Activated CD4-positive, alpha-beta T cell treated with anti-CD3 and anti-CD28 coated beads for 4 hours (primary cell): ENCODE measurements at places on chromosomes 2 and 18.

GRCh38 chr2:113877711-113878598 is 11.9 kb upstream of the ACTR3 start:
- DNase-seq, result no peak

DNA sequence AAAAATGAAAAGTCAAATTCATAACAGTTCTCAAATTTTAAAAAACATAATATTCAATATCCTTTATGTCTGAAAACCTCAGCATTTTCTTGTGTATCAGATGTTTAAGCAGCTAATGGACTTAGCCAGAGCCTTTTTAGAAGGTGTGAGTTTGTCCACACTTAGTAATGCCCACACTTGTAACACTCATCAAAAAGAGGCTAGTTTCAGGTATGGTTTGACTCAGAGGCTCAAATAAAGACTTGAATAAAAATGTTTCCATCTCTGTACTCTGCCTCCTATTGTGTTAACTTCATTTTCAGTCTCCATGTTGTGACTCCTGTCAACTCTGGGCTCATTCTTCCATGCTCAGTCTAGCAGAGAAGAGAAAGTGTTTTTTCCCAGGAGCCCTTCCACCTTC is 311.6 kb downstream of the IRS1 start:
- no peak for DNase-seq

DNA sequence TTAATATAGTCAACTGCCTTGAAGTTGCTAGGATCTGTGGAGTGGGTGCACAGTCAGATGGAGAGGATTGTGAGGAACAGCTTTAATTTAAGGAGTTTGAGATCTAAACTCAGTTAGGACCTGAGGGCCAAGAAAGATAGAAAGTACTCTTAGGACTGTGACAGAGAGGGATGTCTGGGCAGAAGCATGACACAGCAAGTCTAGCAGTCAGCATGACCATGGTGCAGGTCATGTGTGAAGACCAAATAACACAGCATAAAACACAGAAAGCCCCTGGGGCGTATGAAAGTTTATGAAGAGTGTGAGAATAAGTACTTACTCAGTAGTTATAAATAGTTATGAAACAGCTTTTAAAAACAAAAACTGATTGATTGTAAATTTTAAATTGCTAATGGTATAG is 107.2 kb downstream of the GALNT1 start:
- no peak for DNase-seq

GRCh38 chr18:50518787-50519546 is 40.9 kb upstream of the MAPK4 start:
- no peak for DNase-seq

DNA sequence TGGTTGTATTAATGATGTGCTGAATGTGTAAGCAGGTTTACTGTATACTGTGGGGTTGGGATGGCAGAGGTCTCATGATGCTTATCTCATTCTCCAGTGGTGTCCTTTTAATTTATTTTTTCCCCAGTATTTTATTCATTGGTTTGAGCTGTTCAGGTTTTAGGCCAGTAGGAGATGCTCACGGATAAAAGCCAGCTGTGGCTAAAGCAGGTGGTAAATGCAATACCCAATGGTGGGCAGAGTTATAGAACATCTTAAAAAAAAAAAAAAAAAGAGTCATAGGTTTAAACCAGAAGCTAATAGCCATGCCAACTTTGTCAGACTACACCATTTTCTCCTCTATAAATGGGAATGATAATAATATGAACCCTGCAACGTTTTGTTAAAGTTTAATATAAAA is 57.8 kb upstream of the NEUROD1 start:
- no peak for DNase-seq

DNA sequence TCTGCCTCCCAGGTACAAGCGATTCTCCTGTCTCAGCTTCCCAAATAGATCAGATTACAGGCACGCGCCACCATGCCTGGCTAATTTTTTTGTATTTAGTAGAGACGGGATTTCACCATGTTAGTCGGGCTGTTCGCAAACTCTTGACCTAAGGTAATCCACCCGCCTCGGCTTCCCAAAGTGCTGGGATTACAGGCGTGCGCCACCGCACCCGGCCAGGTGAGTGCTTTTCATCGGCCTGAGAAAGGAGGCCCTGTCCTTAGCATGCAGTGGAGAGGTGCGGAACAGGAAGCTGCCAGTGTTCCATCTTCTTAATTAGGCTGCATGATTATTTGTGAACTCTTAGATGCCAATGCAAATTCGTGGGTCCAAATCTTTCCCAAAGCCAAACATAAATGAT is 125.7 kb upstream of the THSD7B start:
- DNase-seq, result no peak

DNA sequence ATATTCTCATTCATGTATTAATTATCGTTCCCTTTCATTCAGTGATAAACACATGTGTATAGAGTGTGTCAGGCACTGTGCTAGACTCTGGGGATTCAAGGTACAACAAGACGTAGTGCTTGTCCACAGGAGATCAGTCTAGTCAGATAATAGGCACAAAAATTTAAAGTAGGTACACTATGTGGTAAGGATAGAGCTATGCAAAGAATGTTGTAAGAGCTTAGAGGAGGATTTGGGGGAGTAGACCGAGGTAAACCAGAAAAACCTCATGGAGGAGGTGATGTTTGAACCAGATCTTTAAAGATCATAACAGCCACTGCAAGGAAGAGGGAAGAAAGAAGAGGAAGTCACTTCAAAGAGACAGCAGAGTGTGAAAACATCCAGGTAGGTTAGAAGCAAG is 256.9 kb upstream of the DDX18 start:
- DNase-seq, result no peak

DNA sequence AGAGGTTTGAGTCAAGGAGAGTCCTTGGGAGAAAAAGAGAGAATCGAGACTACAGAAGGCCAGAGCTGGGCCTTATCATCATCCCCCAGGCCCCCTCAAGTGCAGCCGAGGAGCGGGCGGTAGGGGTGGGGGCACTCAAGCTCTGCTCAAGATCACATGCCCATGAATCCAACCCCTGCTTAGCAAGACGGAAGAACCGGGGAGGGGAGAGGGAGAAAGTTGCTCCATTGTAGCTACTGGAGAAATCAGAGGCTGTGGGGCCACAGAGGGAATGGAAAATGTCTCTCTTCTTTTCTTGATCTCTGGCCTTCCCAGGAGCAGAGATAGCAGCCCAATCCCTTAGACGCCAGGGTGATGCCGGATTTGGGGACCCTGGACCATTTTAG is 14.6 kb downstream of the SLC4A3 start:
- DNase-seq, result no peak

DNA sequence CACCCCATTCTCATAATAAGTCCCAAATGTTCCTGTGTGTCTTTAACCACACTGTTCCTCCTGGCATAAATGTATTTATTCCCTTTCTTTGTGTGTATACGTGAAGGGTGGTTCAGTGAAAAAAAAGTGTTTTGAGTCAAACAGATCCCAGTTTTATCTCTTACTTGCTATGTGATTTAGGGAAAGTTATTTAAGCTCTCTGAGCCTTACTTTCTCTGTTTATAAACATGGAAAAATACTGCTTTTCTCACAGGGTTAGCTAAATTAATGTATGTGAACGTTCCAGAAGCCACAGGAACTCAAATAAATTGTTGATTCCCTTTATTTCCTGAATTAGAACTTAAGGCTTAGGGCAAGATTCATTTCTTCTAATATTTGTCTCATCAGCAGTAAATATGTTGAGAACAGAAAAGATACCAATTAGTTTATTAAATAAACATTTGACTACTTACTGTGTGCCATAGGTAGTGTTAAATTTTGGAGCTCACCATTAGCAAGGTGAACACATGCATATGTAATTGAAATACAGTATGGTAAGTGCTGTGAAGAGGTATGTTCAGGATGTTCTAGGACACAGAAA is 33.2 kb downstream of the RALBP1 start:
- no peak for DNase-seq

DNA sequence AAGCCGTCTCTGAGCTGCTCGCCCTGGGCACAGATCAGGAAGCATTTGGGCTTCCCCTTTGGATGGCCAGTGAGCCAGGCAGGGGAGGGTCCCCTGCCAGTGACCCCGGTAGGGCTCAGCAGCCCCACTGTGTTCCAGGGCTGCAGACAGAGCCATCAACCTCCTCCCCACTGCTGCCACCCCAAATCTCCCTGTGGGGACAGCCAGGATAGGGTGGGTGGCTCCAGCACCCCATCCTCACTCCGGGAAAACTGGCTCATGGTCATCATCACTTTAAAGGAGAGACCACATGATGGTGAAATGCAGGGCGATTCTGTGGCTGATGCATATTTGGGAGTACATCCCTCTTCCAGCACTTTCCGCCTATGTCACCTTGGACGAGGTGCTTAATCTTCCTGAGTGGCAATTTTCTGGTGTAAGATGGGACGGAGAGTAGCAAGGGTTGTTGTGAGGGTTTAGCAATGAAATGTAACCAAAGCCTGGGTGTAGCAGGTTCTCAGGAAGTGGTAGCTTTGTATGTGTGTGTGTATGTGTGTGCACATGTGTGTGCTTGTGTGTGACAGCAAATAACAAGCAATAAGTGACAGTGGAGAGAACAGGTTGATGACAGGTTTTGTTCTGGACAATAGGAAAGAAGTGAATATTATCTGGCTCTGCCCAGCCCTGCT is 61.8 kb downstream of the ACAA2 start:
- DNase-seq, result no peak

DNA sequence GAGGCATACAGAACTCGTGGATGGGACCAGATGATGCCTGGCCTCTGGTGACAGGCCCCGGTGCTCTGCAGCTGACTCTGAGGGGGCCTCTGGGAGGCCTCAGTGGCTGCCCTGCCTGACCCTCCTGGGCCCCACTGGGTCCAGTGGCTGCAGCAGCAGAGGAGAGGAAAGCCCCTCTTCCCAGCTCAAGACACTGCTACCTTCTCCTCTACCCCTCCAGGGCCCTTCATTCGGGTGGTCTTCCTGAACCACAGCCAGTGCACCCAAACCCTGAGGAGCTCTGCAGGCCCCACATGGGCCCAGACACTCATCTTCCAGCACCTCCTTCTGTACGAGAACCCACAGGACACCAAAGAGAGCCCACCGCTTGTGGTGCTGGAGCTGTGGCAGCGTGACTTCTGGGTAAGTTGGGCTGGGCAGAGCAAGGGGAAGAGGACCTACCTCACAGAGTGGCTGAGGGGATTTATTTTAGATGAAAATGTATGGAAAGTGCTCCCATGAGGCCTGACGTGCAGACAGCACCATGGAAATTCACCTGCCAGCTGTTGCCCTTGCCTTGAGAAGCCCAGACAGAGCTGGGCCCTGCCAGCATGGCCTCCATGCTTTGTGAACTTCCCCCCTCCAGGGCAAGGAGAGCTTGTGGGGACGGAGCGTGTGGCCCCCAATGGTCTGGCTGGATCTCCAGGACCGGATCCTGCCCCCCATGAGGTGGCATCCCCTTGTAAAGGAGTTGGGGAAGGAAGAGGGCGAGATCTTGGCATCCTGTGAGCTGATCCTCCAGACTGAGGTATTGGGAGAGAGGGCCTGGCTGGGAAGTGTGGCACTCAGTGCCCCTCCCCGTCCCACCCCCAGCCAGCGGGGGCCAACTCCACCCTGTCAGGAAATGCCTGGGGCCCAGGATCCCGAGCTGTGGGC is 46.3 kb downstream of the LMAN2L start:
- no peak for DNase-seq

- no peak for DNase-seq
Observed at GRCh38 chr18:59813942-59814341, 85.9 kb upstream of the PMAIP1 start.

- no peak for DNase-seq
Observed at GRCh38 chr2:196183172-196183473, 11.7 kb upstream of the STK17B start.

DNA sequence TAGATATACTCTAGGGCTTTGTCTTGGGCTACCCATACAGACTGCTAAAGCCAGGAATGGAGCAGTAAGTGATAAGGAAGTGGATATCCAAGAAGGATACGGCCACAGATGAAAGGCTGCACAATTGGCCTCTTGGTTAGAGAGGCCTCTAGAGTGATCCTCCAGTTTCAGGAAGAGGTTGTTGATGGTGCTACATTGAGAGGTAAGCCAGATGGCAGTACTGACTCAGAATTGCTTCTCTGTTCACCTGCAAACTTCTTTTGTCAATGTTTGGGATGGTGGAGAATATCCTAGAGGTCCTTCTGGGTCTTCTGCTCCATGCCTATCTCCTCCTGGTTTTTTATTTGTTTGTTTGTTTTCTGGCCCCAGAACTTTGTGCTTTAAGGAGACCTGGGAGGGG is 226.8 kb upstream of the LRRTM1 start:
- DNase-seq, result no peak

GRCh38 chr2:217222309-217222910 is 362.5 kb upstream of the TNP1 start:
- no peak for DNase-seq

- no peak for DNase-seq
Observed at GRCh38 chr2:159898441-159898840, 100.4 kb upstream of the CD302 start.

- DNase-seq, result no peak
Observed at GRCh38 chr2:20997953-20998722, 45.7 kb downstream of the APOB start.

GRCh38 chr18:24140697-24141096 is 1.8 kb downstream of the CABYR start:
- DNase-seq, result no peak

DNA sequence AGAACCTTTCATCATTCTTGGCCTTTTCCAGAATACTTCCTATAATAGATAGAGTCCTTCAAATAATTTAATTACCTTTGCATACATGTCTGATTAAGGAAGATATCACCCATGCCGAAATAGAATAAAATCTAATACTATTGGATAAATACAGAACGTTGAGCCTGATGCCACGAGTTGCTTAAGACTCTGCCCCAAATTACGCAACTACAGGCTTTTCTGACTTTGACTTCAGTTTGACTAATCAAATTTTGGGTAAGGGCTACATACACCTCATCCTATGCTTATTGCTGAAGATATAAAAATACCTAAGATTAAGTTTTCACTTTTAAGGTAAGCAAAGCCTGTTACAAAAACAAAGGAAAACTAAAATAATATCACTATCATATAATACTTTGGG is 1065.1 kb upstream of the NRXN1 start:
- no peak for DNase-seq

DNA sequence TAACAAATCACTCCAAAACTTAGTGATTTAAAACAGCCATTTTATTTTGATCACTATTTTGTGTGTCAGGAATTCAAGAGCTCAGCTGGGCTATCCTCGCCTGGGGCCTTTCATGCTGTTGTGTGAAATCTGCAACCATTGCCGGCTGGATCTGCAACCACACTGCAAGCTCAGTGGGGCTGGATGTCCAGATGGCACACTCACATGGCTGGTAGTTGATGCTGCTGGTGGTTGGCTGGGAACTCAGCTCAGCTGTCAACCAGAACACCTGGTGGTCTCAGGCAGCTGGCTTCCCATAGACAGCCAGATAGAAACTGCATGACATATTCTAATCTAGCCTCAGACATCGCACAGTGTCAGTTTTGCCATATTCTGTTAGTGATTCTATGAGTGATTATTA is 30.6 kb upstream of the AP1S3 start:
- DNase-seq, result no peak

GRCh38 chr2:120851116-120851773 is 115.6 kb downstream of the GLI2 start:
- no peak for DNase-seq

GRCh38 chr2:31221544-31221943 is 4.2 kb upstream of the CAPN14 start:
- DNase-seq, result no peak
